Vagina (tissue), 2 donors: ENCODE measurements at places on chromosomes 6 and 20. TPM values are rescaled to one million over a fixed set of nuclear protein-coding genes. Genes with fewer than 3 reads are reported as not detected.

Gene RNF8
- total RNA-seq = 15.0 TPM

Gene PI16
- total RNA-seq = 88.6 TPM

Gene OR2J2
- total RNA-seq = not detected

Gene CDC5L
- total RNA-seq = 16.5 TPM

DNA sequence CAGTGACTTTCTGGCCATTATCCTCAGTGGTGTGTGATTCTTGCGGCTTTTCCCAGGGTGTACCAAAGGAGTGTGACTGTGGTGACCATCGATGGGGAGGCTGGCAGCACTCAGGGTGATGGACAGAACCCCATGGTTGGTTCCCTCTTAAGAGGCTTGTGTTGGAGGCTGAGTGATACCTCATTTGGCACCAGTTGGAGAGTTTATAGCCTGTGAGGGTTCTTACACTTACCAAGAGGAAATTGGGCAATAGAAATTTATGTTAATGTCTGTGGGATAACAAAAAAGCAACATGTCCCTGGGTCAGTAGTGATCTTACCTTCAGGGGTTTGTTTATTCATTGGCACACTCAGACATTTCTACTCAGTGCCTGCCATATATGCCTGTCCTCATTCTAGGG lies 37.2 kb downstream of the DAAM2 start:
- DNase-seq = no peak

DNA sequence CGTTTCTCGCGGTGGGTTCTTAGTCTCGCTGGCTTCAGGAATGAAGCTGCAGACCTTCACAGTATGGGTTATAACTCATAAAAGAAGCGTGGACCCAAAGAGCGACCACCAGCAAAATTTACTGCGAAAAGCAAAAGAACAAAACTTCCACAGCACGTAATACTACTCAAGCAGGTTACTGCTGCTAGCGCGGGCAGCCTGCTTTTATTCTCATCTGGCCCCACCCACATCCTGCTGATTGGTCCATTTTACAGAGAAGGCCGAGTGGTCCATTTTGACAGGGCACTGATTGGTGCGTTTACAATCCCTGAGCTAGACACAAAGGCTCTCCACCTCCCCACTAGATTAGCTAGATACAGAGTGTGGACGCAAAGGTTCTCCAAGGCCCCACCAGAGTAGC lies 17.4 kb downstream of the LY86 start:
- DNase-seq = no peak

DNA sequence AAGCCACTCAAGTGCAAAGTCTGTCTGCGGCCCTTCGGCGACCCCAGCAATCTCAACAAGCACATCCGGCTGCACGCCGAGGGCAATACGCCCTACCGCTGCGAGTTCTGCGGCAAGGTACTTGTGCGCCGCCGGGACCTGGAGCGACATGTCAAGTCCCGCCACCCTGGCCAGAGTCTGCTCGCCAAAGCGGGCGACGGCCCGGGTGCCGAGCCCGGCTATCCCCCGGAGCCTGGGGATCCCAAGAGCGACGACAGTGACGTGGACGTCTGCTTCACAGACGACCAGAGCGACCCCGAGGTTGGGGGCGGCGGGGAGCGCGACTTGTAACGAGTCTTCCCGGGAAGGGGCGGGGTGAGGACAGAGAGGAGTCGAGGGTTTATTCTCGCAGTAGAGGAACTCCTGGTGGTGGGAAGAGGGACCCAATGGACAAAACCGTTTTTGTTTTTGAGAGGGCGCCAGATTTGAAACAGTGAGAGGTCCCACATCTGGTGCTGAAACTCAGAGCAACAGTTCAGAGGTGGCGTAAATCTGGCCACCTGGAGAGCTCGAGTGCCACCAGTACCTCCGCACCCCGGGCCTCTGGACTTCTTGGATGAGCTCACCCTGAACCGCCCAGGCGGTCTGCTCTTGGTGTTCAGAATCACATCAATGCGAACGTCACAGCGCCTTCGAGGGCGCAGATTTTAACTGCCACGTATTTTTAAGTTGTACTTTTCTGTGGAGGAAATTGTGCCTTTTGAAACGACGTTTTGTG lies 8.0 kb downstream of the PRDM13 start:
- no peak for DNase-seq

DNA sequence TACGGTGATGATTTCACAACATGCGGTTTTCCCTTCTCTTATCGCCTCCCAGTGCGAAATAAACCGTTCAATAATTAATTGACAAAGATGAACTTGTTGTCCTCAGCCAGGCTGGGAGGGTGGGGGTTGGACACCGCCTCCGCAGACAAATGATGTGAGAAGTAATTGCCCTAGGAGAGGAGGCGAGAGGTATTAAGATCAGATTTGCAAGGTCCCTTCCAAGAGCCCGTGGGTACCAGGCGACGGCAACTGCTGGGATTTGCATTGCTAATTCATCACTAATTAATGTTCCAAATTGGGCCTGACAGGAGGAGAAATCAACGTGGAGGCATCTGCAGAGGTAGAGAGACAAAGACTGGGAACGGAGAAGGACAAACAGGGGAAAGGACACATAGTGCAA lies 90.2 kb upstream of the CCDC167 start:
- no peak for DNase-seq

DNA sequence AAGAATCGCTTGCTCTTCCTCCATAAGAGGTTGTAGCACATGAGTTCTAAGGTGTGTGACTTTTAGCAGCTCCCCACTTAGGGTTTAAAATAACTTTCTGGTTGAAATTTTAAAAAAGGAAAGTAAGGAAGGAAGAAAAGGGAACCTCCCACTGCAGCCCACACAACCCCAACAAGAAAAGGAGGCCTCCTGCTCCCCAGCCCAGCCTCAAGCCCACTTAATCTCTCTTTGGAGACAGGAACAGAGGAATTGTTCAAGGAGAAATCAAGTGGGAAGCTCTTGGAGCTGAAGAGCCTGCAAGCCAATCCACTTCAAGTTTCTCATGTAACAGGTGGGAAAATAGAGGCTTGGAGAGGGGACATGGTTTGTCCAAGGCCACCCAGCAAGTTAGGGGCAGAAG lies 39.1 kb upstream of the PREX1 start:
- DNase-seq = no peak

DNA sequence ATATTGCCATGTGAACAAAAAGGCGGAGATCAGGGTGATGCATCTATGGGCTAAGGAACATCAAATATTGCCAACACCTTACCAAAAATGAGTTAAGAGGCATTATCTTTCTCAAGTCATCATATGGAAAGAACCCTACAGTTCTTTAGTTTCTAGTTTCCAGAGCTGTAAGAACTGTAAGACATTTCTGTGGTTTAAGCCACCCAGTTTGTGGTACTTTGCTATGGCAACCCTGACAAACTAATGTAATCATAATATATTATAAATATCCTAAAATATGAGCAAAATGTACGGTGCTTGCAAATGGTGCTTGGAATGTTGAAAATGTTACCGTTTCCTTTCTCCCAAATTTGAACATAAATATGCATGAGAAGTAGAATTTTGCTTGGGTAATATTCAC lies 349.6 kb downstream of the PHF3 start:
- DNase-seq = no peak

GRCh38 chr20:45994761-45995493 lies 13.8 kb upstream of the MMP9 start:
- DNase-seq = no peak

DNA sequence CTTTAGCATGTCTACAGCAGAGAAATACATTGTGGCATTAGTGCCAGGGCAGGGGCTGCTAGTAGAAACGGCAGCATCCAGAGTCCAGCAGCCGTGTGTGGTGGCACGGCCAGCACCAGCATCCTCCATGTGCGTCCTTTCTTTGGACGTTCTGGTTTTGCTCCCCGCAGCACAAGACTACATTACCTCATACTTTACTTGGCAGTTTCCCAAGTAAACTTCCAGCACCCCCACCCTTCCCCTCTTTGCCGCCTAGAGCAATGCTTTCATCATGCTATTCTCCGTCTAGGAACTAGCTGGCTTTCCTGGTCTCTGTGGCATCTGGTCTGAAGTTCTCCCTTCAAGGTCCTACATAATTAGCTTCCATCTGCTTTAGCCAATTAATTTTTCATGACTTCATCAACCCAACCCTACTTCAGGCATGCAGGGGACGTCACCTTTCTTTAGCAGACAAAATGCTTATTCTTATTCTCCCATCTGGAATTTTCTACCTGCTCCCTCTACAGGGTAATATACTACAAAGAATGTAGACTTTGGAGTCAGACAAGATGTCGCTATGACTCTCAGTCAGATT lies 67.6 kb downstream of the BLOC1S5 start:
- DNase-seq = no peak

- DNase-seq = no peak
Measured at GRCh38 chr6:87682310-87682709, 19.7 kb downstream of the AKIRIN2 start.

GRCh38 chr20:37697314-37697713 lies 3.5 kb downstream of the CTNNBL1 start:
- DNase-seq = no peak
